ENCODE measurements at places on chromosomes 5 and 9.

GRCh38 chr9:91790917-91791316, 159.1 kb downstream of the ROR2 start:
- no peak for DNase-seq

DNA sequence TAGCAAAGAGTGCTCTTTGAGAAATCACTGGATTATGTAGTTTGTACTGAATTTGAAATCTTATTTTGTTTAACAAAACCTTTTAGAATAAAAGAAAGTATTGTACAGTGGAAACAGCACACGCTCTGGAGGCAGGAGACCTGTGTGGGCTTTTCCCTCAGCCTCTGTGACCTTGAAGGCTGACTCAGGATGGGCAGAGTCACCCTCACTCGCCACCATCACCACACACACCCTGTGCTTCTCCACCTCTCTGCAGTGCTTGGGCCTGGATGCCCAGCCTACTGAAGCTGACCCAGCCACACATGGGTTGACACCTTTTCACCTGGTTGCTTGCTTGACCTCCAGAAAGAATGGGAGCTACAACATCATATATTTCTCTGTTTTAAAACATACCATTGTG, 19.6 kb downstream of the ANGPTL2 start:
- DNase-seq, result no peak

- no peak for DNase-seq
Measured at GRCh38 chr9:84754461-84754860, 84.9 kb downstream of the NTRK2 start.

DNA sequence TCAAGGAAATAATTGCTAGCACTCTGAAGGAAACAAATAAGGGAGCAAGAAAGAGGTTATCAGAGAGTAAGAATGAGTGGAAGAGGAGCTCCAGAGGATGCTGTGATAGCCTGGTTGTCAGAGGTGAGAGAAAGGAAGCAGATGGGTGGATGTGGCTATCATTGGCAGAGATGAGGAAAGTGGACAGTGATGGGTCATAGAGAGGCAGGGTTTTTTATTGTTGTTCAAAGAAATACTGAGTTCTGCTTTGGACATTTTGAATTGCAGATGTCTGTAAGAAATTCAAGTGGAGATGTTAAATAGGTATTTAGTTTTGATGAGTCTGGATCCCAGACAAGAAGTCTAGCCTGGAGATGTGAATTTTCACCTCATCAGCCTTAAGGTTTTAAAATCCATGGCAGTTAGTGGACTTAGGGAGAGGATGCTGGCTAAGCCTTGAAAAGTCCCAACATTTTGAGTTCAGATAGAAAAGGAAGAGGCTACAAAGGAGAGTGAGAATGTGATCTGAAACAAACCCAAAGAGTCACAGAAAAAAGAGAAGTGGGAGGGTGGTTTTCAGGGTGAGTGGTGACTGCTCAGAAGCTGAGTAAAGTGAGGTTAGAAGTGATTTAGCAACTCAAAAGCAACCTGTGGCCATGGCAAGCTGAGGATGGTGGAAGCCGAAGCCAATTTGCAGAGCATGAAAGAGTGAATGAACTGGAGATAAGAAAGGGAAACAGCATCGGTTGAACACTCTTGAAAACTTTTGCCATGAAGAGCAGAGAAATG, 50.4 kb downstream of the PPIC start:
- DNase-seq, result no peak

GRCh38 chr9:27504259-27504658, 19.8 kb upstream of the IFNK start:
- DNase-seq, result no peak

DNA sequence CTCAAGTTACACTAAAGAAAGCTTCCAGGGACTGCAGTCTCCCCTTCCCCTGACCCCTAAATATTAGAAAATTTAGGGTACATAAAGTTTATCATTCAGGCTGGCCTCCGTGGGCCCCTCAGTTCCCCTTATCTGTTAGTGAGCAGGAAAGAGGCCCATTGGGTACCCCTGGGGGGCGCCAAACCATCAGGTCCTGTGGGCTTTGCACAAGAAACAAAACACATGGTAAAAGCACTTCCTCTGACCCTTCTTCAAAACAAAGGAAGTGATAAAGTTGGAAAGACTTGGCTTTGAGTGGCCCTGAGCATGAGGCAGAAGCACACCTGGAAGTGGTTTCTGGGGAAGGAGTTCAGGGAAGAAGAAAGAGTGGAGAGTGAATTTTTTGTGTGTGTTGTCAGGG, 213.0 kb downstream of the SMARCA2 start:
- peak; percentile 43 for DNase-seq

DNA sequence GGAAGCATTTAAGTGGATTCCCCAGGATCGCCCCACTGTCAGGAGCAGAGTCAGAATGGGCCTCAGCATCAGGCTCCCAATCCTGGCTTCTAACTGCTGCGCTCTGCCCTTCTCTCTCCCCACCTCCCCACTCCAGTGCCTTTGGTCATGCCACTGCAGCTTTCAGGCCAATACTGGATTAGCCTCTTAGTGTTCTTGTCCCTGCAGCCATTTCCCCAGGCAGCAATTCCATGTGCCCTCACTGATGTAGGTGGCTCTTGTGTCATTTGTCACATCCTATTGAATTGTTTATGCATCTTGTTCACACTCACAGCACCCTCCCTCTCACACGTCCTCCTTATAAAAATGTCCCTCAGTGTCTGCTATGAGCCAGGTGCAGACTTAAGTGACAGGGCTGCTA, 544.2 kb upstream of the DAP start:
- no peak for DNase-seq

- no peak for DNase-seq
Measured at GRCh38 chr9:90393365-90394152, 249.1 kb downstream of the DIRAS2 start.

GRCh38 chr9:94971378-94972131, 245.1 kb downstream of the AOPEP start:
- DNase-seq, result no peak

GRCh38 chr5:153079396-153079795, 411.1 kb upstream of the GRIA1 start:
- no peak for DNase-seq

GRCh38 chr5:152397581-152397980, 7.5 kb downstream of the NMUR2 start:
- no peak for DNase-seq

GRCh38 chr5:137199966-137200365, 299.2 kb downstream of the SPOCK1 start:
- no peak for DNase-seq

Data from colonic mucosa (tissue), 4 donors.